ENCODE measurements at places on chromosomes 12 and 14.

GRCh38 chr12:128578045-128578444 is 245.7 kb downstream of the SLC15A4 start:
- DNase-seq = no peak

- no peak for DNase-seq
These were observed 923 bp upstream of the ITPR2 start for GRCh38 chr12:26833743-26834490.

- no peak for DNase-seq
These were observed 128.8 kb upstream of the TMEM132C start for GRCh38 chr12:128138125-128138524.

- no peak for DNase-seq
These were observed 103.9 kb downstream of the AKAP6 start for GRCh38 chr14:32432813-32433538.

- no peak for DNase-seq
These were observed 7.7 kb downstream of the GNPTAB start for GRCh38 chr12:101823039-101823438.

- no peak for DNase-seq
These were observed 120.9 kb downstream of the BEGAIN start for GRCh38 chr14:100466111-100466856.

DNA sequence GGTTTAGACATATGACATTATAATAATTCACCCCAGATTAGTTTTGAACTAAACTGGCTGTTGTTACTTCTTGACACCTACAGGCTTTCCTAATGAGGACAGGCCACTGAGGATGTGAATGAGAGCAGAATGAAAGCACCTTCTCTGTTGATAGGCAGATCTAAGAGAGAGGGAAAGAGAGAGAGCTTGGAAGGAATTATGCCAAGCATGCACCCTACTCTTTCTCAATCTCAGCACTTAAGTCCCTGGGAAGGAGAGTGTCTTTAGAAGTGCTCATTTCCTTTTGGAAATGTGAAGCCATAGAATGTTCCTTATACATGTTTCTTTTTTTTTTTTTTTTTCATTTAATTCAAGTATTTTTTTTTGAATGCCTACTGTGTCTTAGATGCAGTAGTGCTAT is 49.0 kb downstream of the TBC1D15 start:
- DNase-seq = no peak

- DNase-seq = no peak
These were observed 96.8 kb downstream of the SRGAP1 start for GRCh38 chr12:63941166-63941800.

DNA sequence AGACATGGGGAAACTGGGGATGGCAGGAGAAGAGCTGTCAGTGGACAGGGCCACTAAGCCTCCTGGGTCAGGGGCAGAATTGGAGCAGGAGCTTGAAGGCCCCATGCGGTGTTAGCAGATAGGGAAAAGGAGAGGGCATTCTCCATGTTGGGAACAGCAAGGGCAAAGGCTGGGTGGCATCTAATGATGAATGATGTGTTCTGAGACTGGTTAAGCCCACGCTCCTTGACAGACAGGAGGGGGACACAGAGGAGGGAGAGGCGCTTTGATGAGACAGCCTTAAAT is 63.0 kb downstream of the CLMN start:
- DNase-seq = no peak

DNA sequence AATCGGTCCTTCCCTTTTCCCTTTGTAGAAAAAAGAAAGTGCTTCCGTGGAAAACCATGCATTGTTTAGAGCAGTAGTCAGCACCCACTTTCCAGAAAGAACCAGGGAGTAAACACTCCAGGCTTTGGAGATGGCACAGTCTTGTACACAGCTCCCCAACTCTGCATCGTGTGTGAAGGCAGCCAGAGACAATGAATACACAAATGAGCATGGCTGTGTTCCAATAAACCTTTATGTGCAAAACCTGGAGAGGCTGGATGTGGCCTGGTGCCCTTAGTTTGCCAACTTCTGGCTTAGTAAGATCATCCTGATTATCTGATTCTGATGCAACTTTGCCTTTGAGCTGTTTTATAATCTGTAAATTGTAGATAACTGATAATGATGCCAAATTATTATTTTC is 463.4 kb upstream of the TMEM132C start:
- DNase-seq = no peak

GRCh38 chr14:78440356-78440894 is 270.3 kb downstream of the NRXN3 start:
- no peak for DNase-seq

DNA sequence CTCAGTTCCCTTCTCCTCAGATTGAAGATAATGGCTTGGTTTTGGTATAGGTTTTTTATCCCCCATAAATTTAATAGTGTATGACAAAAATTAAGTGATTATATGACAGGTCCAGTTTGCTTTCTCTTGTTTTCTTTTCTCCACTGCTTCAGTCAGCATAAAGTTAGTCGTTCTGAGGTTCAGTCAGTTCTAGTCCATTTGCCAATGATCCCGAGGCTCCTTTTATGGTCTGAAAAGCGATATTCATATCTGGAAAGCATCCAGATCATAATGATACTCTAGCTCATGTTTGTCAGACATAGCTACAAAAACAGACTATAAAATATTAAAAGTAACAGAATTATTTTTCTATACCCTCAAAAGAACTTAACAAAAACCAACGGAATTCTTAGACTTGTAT is 67.1 kb upstream of the SLC38A4 start:
- no peak for DNase-seq

- DNase-seq = no peak
These were observed 13.4 kb downstream of the SMUG1 start for GRCh38 chr12:54175200-54175963.
